Stimulated activated CD4-positive, alpha-beta T cell treated with anti-CD3 and anti-CD28 coated beads, Interleukin-15, amount 100 ng/mL, for 1 hour (primary cell): ENCODE measurements at places on chromosomes 4 and X.

DNA sequence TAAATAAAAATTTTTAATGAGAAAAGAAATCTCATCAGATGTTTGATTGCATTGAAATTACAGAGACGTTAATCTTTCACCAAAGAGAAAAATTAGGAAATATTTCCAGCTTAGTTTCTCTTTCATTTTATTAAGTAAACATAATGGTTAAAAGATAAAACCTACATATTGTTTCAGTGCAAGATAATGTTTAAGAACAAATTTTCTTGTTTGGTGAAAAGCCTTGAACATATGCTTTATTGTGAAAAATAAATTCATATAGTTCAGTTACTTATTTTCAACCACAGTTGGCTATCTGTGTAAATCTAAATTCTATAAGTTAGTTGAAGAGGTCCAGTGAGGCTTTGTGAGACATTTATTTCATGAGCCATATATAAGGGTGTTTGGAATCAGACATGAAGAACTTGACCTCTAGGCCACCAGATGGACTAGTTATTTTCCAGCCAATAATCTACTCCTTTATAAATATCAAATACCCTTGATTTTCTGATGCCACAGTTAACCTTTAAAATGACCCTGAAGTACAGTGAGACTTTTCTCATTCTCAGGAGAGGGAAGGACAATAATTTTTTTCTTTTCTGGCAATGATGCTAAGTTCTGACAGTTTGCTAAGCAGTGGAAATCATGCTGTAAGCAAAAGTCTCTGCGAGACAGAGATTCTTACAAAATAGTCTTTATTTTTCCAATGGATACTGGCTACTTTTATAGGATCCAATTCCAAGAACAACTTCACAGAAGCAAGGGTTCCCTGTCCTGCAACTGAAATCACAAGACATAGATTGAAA, 2.5 kb downstream of the ARSJ start:
- DNase-seq = no peak

DNA sequence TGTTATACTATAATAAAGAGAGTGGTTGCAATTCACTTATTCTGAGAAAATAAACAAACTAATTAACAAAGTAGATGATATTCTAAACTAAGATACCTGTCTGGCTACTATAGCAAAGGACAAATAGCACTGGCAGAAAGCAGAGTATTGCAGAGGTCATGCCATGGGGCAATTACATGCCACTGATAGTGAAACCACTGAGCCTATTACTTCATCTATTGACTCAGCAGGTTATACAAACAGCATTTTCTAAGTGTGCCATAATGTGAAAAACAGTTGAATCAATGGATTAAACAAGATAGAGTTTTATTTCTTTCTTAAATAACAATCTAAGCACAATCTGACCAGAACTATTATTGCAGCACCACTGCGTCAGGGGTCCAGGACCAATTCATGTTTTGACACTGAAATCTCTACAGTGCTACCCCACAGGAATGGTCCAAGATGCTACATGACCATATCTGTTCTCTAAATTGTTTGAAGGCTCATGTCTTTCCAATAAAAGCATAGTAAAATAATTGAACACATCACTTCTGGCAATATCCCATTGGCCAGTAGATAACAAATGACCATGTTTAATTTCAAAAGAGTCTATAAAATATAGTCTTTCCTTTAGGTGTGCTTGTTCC, 389.5 kb upstream of the GRID2 start:
- no peak for DNase-seq

DNA sequence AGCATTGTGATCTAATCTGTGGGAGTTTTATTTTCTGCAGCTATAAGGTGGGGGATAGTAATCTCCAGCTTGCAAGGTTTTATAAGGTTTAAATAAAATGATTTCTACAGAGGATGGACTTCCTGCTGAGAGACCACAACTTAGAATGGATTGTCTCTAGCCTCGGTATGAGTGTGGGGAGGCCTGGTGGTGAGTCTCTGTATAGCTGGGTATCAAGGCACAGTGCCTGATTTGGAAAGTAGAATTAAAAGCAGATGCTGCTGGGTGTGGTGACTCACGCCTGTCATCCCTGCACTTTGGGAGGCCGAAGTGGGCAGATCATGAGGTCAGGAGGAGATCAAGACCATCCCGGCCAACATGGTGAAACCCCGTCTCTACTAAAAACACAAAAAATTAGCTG, 162.0 kb upstream of the GATB start:
- no peak for DNase-seq

- no peak for DNase-seq
These were observed 23.9 kb downstream of the UBE2K start for GRCh38 chr4:39721788-39722187.

GRCh38 chrX:13000301-13000811, 25.4 kb downstream of the TMSB4X start:
- DNase-seq = no peak

DNA sequence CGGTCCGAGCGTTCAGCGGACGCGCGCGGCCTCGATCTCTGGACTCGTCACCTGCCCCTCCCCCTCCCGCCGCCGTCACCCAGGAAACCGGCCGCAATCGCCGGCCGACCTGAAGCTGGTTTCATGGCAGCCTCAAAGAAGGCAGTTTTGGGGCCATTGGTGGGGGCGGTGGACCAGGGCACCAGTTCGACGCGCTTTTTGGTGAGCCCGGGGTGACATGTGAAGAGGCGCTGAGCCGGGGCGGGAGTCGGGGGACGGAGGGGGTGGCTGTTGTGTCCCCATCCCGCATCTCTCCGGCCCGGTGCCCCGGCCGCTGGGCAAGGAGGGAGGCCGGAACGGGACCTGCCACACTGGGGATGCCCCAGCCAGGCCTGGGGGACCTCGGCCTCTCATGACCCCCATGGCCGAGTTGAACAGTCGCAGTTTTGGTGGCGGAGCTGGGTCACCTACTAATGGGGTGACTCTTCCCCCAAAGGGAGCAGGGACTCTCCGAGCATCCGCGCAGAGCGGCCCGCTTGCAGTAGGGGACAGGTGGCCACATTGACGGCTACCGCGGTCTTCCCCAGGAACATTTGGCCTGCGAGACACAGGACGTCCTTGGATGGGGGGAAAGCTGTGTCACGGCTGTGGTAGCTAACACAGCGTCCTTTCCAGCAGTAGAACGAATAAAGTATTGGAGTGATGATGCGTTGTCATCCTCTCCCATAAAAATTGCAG, at the start of gene GK:
Gene GK, plus strand, starts transcription at position 9 of the 717 bp plus-strand sequence. Its CDS starts 115 bp downstream, at position 124.
- DNase-seq = peak; percentile 2

DNA sequence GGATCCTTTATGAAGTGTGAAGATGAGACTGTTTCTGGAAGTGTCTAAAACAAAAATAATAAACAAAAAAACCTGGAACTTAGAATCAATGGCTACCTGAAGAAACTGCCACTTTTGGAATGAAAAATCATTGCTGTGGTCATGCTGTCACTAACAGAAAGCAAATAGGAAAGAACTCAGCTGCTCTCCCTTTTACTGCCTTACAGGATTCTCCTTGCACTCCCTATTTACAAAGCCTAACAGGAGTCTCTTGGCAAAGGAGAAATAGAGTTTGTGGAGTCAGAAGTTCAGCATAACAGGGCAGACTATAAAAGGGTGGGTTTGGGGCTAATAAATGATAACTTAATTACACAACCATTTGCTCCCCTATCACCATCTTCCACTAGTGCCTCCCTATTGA, 19.0 kb upstream of the GK2 start:
- no peak for DNase-seq

GRCh38 chr4:106602711-106603110, 234.1 kb upstream of the GIMD1 start:
- no peak for DNase-seq

DNA sequence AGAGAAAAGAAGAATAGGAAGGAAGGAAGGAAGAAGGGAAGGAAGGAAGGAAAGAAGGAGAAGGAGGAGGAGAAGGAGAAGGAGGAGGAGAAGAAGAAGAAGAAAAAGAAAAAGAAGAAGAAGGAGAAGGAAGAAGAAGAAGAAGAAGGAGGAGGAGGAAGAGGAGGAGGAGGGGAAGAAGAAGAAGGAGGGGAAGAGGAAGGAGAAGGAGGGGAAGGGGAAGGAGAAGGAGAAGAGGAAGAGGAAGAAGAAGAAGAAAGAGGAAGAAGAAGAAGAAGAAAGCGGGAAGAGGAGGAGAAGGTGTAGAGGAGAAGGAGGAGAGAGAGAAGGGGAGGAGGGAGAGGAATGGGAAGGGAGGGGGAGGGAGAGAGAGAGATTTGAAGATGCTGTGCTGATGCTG, 22.6 kb downstream of the CCKAR start:
- DNase-seq = no peak

- no peak for DNase-seq
These were observed 346.7 kb upstream of the SFRP2 start for GRCh38 chr4:154135576-154135975.

- no peak for DNase-seq
These were observed 22.0 kb downstream of the OR13H1 start for GRCh38 chrX:131565909-131566308.

- no peak for DNase-seq
These were observed 43.7 kb upstream of the FAM9C start for GRCh38 chrX:13088156-13088487.

DNA sequence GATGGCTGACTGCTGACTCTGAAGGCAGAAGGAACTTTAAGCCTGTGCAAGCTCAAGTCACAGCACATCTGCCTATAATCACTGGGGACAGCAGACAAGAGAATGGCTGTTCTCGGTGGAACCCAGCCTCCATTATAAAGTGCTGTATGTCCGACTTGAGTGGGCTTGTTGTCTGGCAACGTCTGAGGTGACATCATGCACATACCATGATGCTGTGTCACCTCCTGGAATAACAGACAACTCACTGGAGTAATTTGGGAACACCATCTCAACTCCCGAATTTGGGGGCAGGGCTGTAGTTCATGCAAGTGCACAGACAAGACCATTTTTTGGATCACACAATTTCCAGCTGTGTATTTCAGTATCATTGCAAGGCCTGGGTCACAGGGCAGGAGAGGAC, 59.8 kb upstream of the GPM6B start:
- DNase-seq = no peak

DNA sequence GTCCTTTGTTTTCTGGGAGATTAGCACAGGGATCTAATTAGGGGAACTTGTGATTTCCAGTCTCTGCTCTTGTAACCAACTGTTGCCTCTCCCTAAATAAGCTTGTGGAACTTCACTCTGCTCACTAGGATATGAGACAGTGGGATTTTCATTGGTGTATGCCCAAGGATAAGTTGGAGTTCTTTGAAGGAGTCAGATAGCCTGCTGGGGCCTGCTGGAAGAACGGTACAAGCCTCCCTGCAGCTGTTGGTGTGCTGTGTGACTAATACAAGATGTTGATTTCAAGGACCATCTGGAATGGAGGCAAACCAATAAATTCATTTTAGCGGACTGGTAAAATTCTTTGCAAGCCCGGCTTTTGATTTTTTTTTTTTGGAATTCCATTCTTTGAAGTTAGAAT, 167.0 kb downstream of the AASDH start:
- DNase-seq = no peak

GRCh38 chr4:185513489-185514181, 21.7 kb downstream of the PDLIM3 start:
- DNase-seq = no peak

DNA sequence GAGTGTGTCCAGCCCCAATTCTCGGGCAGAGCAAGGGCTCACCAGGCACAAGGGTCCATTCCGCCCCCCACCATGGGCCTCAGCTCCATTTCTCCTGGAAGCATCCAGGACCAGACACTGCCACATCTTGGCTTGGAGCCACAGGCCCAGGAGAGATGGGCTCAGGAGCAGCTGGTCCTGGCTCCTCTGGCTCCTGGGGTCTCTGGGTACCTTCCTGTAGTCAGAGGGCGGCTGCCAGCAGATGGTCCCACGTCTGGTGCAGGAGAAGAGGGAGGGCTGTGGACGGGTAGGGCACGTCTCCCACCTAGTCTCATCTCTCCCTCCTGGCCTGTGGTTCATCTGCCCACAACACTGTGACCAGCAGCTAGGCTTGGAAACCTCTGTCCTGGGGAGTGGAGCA, 8.0 kb downstream of the ATP2B3 start:
- no peak for DNase-seq

DNA sequence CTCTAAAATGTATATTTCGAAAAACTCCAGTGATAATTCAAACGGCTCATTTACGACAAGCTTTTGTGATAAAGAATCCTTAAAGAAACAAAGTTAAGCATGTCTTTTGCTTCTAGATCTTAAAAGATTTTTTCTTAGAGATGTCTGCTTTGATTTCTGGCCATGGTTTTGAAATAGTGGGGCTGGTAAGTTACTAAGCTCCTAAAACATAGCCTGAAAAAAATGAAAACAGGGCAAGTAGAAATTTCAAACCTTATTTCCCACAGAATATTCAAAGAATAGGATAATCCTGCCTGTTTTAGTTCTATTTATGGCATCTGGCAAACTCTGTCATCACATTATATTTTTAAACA, 318.3 kb downstream of the ARHGAP24 start:
- no peak for DNase-seq
